Thoracic aorta (tissue), 2 donors: ENCODE measurements at places on chromosomes 13 and 19.

DNA sequence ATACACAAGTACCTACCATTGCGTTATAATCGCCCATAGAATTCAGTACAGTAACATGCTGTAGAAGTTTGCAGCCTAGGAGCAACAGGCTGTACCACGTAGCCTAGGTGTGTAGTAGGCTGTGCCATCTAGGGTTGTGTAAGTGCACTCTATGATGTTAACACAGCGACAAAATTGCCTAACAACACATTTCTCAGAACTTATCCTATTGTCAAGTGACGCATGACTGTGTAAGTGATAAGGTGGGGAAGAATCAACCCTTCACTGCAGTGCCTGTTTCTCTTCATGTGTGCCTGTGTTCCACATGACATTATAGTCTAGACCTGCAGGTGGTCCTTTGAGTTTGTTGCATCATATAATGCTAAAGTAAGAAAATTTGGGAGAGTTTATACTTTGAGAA lies 94.0 kb downstream of the PCDH9 start:
- no peaks in the 10 kb centered on the region for H3K4me1 ChIP-seq
- H3K36me3 ChIP-seq, result no peaks in the 10 kb centered on the region
- DNase-seq, result no peak
- no peak overlapping the region for H3K27ac ChIP-seq
- no peak overlapping the region for H3K4me3 ChIP-seq

GRCh38 chr19:39595950-39596349 lies 6.4 kb upstream of the LGALS13 start:
- no peak overlapping the region for H3K27ac ChIP-seq
- no peaks in the 10 kb centered on the region for H3K36me3 ChIP-seq
- no peaks in the 10 kb centered on the region for H3K27me3 ChIP-seq
- no peaks in the 10 kb centered on the region for H3K4me1 ChIP-seq

GRCh38 chr13:52070929-52071523 lies 46.5 kb downstream of the UTP14C start:
- no peak overlapping the region for H3K27ac ChIP-seq
- no peak overlapping the region for H3K4me3 ChIP-seq
- no peaks in the 10 kb centered on the region for H3K4me1 ChIP-seq
- no peaks in the 10 kb centered on the region for H3K36me3 ChIP-seq
- H3K27me3 ChIP-seq, result no peaks in the 10 kb centered on the region

GRCh38 chr13:33229446-33230177 lies 55.9 kb downstream of the STARD13 start:
- peaks cover 10% of the 10 kb centered on the region for H3K4me1 ChIP-seq
- no peak for DNase-seq
- no peaks in the 10 kb centered on the region for H3K36me3 ChIP-seq
- no peak overlapping the region for H3K4me3 ChIP-seq

DNA sequence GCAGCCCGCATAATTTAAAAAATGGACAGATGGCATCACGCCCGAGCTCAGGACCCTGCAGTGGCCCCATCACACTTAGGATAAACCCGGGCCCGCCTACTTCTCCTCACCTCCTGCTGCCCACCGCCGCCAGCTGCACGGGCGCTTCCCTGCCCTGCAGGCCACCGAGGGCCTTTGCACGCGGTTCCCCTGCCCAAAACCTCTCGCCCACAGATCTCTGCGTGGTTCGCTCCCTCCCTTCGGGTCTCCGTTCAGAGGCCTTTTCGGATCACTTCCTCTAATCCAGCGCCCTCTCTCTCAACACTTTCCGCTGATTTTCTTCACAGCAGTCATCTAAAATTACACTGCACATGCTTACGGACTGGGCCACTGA lies 1.8 kb downstream of the SHISA7 start:
- H3K36me3 ChIP-seq, result no peaks in the 10 kb centered on the region
- peaks cover 23% of the 10 kb centered on the region for H3K27me3 ChIP-seq
- no peak overlapping the region for H3K27ac ChIP-seq
- no peak for DNase-seq
- no peak overlapping the region for H3K4me3 ChIP-seq

DNA sequence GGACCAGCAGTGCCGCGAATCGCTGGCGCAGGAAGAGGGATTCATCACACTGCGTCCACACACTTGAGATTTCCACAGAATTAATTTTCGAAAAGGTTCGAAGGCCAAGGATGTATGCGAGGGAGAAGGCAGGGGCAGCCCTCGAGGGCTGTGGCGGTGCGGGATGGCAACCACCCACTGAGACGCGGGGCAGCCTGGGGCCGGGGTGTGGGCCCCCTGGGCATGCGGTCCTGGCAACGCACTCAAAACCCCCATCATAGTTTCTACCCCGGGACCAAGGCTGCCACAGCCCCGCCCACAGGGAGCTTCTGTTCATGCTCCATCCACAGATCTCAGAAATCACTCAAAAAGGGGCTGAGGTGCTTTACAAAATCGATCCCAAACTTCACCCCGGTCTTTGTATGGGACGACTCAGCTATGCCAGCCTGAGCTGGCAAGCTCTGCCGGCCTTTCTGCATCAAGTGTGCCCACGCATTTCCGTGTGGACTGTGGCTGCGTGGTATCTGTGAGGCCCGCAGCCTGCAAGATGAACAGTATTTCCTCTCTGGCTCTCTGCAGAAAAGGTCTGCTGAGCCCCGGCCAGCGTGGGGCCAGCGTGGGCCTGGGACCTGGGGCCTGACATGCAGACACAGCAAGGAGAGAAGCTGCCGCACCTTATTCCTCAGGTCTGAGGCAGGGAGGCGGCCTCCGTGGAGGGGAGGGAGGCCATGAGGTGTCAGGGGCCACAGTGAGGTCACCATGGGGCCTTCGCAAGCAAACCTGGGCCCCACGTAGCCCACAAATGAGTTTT lies 19.2 kb downstream of the ZNF787 start:
- peaks cover 20% of the 10 kb centered on the region for H3K36me3 ChIP-seq
- no peak for DNase-seq
- no peak overlapping the region for H3K27ac ChIP-seq
- no peaks in the 10 kb centered on the region for H3K27me3 ChIP-seq
